Activated naive CD4-positive, alpha-beta T cell treated with anti-CD3 and anti-CD28 coated beads for 36 hours (primary cell): ENCODE measurements at places on chromosomes 5 and 9. TPM values are rescaled to one million over a fixed set of nuclear protein-coding genes. Genes with fewer than 3 reads are reported as not detected.

DNA sequence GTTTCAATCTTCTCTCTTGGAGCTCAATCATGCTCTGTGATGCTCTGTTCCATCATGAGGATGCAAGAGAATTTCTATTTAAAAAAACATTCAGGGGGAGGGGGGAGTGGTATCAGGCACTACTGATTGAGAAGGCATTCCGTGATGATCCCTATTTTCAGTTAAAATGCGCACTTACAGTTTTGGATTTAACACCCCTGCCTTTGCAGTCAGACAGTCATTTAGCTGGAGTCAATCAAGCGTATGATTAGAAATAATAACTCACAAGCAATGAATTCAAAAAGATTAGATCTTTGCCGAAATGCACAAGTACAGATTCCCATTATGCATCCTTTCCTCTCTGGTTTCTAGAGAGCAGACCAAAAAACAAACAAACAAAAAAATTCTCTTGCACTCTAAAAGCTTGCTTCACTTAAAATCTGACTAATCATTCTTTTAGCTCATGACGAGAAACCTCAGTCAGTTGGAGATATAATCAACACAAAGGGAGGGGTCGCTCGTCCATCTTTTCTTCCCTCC lies 55.4 kb downstream of the EFNA5 start:
- no peak for DNase-seq

DNA sequence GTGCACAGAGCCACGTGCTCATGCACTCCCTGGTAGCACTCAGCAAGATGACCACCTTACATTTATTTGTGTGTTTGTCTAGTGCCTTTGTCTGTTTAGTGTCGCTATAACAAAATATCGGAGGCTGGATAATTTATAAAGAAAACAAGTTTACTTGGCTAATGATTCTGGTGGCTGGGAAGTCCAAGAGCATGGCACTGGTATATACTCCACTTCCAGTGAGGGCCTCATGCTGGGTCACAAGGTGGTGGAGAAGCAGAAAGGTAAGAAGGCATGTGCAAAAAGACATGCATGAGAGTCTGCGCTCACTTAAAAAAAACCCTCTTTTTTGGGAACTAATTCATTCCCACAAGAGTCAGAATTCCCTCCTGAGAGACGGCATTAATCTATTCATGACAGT lies 52.5 kb upstream of the BOD1 start:
- no peak for DNase-seq

- no peak for DNase-seq
Observed at GRCh38 chr9:95055851-95056551, 261.5 kb downstream of the FANCC start.

GRCh38 chr5:100590867-100591266 lies 55.7 kb downstream of the FAM174A start:
- no peak for DNase-seq

- no peak for DNase-seq
Observed at GRCh38 chr9:129201289-129201688, 23.2 kb upstream of the IER5L start.

DNA sequence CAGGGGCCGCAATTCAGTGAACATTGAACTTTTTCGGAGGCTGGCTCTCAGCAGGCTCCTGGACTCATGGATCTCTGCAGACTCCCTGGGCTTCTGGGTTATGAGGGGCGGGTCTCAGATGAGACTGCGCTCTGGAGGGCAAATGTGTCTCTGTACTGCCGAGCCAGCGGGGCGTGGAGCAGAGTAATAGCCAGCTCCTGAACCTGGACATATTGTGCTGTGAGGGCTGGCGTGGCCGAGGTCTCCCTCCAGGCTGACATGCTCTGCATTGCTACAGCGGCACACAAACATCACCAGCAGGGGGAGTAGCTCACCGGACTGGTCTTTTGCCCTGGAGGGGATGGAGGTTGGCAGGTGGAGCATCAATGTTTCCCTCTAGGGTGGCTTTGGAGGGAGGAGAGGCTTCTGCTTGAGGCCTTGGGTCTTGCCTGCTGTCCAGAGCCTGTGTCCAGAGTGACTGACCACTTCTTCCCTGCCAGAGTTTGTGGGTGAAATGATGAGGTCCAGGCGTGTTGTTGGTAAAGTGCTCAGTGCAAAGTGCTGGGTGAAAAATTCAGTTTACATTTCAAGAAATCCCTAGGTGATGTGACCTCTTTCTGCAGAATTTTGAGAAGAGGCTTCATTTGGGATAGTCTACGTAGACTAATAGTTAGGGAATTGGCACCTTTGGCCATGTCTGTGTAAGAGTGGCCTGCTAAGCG lies 10.9 kb upstream of the GADD45G start:
- peak; percentile 72 for DNase-seq

- no peak for DNase-seq
Observed at GRCh38 chr5:171162165-171162564, 146.9 kb upstream of the TLX3 start.

- DNase-seq: no peak
Observed at GRCh38 chr5:96654209-96654608, 8.0 kb upstream of the CAST start.

DNA sequence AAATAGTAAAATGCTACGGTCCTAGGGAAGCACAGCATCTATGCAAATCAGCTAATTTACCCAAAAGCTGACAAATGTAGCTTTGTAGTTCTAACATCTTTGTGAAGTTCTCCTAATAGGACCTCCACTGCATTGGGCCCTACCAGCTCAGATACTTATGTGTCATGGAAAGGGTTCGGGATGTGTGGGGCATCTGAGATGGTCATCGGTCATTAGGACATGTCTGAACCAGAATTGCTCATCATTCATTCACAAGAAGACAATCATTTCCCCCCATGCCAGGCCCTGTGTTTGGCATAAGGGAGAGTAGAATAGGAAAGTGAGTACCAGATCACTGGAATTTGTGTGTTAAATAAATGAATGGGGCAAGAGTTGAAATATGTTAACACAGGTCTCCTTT lies 35.7 kb downstream of the PWWP2A start:
- DNase-seq: no peak

GRCh38 chr5:157162919-157163510 lies 3.0 kb downstream of the GARIN3 start:
- DNase-seq: no peak

- no peak for DNase-seq
Observed at GRCh38 chr5:129204525-129204924, 110.0 kb downstream of the ISOC1 start.

DNA sequence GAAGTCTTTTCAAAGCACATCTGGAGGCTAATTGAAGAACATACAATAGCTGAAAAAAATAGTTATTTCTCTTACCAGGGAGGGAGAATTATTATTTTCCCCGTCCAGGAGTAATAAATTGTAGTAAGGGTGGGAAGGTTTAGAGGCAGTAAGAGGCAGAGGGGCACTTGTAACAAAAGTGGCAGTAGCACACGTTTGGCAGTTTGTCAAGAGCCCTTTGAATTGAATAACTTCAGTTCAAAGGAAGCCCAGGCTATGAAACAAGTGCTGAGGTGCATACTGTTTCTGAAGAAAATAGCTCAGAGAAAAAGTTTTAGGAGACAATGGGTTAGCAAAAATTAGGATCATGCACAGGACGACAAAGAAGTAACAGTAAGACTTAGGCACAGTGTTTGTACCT lies 451.3 kb downstream of the LRRC70 start:
- no peak for DNase-seq

DNA sequence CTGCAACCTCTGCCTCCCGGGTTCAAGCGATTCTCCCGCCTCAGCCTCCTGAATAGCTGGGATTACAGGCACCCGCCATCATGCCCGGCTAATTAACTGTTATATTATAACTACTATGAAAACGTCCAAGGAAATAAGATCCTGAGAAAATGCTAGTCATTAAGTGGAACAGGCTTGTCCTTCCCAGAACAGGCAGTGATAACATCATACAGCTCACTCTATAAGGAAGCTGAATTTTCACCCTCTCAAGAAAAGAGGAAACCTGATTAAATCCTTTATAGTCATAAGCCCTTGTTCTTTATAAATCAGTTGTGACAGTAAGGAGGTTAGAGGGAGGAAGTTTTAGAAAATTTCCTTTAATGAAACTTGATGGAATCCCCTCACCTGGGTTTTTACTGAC lies 163.9 kb upstream of the CLINT1 start:
- DNase-seq: no peak

DNA sequence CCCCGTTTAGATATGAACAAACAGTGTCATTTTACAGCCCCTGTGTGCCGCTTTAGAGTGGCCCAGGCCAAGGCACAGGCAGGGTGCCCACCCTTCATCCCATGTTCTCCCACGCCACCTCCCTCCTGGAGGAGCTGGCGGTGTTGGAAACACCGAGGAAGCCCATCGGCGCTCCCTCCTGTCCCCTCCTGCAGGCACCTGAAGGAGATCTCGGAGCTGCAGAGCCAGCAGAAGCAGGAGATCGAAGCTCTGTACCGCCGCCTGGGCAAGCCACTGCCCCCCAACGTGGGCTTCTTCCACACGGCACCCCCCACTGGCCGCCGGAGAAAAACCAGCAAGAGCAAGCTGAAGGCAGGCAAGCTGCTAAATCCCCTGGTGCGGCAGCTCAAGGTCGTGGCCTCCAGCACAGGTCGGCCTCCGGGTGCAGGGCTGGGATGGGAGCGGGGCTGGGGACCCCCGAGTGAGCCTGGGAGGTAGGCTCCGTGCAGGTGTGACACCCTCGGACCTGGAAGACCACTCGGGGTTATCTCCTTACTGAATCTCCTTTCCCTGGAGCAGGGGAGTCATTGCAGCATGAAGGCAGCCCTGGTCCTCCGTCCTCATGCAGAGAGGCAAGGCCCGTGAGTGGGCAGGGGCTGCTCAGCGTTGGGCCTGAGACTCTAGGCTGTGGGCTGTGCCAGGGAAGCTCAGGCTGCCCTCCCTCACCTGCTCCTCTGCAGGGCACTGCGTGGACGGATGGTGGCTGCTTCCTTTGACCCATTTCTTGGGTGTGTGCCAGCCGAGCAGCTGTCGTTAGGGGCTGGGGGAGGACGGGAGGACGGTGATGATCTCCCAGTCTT lies 113.9 kb downstream of the WNK2 start:
- no peak for DNase-seq

- DNase-seq: no peak
Observed at GRCh38 chr5:72988769-72989168, 32.9 kb downstream of the FCHO2 start.

DNA sequence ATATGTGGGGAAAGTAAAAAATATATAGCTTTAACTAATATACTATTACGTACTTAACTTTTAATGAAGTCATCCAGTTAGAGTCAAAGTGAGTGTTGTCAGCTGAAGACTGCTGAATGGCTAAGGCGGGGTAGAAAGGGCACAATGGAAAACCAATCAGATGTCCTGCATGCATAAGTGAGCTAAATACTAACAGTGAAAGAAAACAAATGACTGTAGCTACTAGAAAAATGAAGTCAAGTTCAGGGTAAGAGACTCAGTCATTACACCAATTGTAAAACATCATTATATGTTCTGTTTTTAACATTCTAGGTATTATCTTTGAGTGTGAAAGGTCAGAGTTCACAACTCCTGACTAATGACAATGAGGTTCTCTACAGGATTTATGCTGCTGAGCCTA lies 295.2 kb downstream of the ADGRV1 start:
- no peak for DNase-seq

DNA sequence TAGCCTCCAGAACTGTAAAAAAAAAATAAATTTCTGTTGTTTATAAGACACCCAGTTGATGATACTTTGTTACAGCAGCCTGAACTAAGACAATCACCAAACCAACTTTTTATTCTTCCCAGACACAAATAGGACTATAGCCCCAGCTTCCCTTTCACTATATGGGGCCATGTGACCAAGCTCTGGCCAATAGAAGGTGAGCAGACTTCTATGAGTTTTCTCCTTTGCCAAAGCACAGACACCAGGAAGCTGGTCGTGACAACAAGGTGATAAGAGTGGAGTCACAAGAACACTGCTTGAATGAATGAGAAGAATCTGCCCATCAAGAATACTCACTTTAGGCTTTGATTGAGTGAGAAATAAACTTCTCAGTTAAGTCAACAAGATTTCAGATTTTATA lies 217.7 kb downstream of the DEPDC1B start:
- no peak for DNase-seq

DNA sequence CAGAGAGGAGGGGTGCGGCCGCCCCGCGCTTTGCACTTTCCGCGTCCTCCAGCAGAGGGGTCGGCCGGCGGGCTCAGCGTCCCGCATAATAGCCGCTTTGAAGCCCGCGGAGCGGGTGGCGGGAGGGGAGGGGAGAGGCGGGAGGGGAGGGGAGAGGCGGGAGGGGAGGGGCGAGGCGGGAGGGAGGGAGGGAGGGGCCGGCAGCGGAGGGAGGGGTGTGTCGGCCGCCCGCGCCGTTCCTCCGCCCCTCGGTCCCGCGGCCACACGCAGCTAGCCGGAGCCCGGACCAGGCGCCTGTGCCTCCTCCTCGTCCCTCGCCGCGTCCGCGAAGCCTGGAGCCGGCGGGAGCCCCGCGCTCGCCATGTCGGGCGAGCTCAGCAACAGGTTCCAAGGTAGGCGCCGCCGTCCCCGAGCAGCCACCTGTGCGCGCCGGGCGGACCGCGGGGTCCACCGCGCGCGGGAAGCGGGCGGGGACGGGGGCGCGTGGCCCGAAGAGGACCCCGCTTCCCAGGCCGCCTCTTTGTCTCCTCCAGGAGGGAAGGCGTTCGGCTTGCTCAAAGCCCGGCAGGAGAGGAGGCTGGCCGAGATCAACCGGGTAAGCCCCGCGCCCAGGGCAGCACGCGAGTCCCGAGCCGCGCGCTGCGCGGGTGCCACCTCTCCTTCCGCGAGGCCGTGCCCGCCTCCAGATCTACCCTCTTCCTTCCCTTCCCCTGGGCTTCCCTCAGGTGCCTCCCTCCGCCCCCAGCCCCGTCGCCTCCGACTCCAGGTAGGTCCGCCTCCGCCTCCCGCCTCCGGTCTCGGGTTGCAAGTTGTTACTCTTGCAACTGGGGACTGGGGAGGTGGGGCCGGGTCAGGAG lies at the start of gene AIF1L:
Gene AIF1L (plus strand): TSS at position 263 of the 857 bp plus-strand sequence. CDS start 99 bp downstream, at position 362.
- DNase-seq: peak; percentile 43

- DNase-seq: no peak
Observed at GRCh38 chr5:127561254-127561653, 43.8 kb downstream of the PRRC1 start.

- DNase-seq: no peak
Observed at GRCh38 chr5:1065143-1065750, 46.6 kb downstream of the SLC12A7 start.

Gene PCDHGB5
- not detected for total RNA-seq

Gene CERCAM
- 0.57 TPM for total RNA-seq

Gene MTAP
- 59.0 TPM for total RNA-seq
